ENCODE measurements at places on chromosomes 1 and 21.

- ATAC-seq = no peak
Measured at GRCh38 chr1:219517031-219517430, 95.9 kb downstream of the ZC3H11B start.

GRCh38 chr1:165317612-165318011 lies 38.9 kb downstream of the LMX1A start:
- no peak for ATAC-seq

DNA sequence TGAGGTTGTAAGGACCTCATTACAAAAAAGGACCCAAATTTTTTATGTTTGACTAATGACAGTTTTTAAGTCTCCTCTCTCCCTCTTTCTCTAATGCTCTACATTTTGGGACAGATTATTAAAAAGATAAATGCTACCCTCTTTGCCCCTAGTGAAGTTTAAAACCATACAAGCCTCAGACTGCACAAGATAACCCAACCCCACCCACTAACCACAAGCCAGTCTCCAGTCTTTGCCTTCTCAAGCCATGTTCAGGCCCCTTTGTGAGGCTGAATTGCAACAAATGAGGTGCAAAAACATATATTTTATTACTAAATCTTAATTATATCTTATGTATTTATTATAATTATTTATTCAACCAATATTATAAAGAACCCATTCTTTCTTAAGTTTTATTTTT lies 597.2 kb upstream of the BRINP3 start:
- ATAC-seq = no peak

GRCh38 chr1:117678246-117678977 lies 72.6 kb downstream of the TENT5C start:
- no peak for ATAC-seq

DNA sequence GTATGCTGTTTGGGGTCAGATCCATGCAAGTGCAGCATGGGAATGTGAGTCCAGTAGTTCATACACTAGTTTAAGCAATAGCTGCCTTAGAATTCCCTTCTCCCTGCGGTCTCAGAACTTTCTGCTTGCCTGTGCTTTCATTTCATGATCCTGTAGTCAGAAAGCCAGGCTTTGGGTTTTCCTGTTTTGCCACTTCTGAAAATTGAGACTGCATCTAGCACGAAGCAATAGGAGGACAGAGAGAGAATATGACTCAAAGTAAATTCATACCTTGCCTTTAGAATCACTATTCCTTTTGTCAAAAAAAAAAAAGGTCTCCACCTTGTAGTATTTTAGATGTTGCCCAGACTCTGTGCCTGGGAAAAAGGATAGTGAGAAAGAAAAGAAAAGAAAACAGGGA lies 161.2 kb upstream of the SNX7 start:
- ATAC-seq = no peak

- ATAC-seq = no peak
Measured at GRCh38 chr1:217721692-217722091, 90.5 kb downstream of the SPATA17 start.

GRCh38 chr21:17798796-17799195 lies 20.4 kb downstream of the C21orf91 start:
- ATAC-seq = no peak

Measured in gastroesophageal sphincter (tissue), 4 donors.